ENCODE measurements at places on chromosomes 16 and 17.

DNA sequence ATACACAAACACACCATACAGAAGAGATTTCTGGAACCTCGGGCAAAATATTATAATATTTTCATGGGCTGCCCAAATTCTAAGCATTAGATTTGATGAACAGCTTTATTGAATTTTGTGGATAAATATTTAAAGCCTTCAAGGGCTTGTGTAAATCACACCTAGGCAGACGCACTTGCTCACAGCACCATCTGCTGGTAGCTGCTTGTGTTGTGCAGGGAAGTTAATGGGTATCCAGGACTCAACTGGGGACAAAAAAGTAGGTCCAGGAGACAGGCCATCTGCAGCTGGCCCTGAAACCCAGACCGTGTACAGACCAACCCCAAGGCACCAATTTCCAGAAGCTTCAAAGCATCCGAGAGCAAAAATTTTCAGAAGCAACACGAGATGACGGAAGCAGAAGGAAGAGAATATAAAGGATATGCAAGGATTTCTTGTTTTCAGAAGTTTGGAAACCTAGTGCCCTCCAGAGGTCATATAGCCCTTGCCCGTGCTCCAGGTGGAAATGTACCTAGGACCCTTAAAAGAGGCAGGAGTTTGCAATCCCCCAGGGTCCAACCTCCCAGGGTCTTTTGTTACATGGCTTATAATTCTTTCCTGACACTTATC, 140.0 kb downstream of the CHD9NB start:
- no peak overlapping the region for H3K27ac ChIP-seq
- H3K4me1 ChIP-seq, result no peaks in the 10 kb centered on the region
- no peaks in the 10 kb centered on the region for H3K36me3 ChIP-seq
- no peak overlapping the region for H3K4me3 ChIP-seq
- peak; percentile 32 for DNase-seq
- peaks cover 3% of the 10 kb centered on the region for H3K27me3 ChIP-seq

GRCh38 chr16:74570412-74571301, 36.3 kb downstream of the GLG1 start:
- no peak for DNase-seq
- peak overlapping the region; percentile 40 for H3K27ac ChIP-seq
- no peak overlapping the region for H3K4me3 ChIP-seq
- peaks cover 73% of the 10 kb centered on the region for H3K4me1 ChIP-seq
- peaks cover 13% of the 10 kb centered on the region for H3K36me3 ChIP-seq

DNA sequence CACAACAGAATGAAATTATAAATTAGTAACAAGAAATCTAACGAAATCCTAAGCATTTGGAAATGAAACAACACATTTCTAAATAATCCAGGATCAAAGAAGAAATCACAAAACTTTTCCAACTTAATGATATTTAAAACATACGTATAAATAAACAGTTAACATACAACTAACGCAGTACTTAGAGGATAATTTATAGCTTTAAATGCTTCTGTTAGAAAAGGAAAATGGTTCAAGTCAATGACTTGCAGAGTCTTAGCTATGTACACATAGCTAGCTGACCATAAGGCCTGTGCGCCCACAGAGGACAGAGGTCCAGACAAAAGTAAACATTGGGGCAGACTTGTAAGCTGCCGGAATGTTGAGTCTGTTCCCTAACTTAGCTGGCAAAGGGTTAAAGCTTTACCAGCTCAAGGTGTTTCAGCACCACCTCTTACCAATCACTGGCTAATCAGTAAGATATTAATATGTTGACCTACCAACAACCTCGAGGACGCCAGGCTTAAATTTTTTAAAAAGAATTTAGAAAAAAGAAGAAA, 84.6 kb downstream of the PARN start:
- peaks cover 2% of the 10 kb centered on the region for H3K4me1 ChIP-seq
- no peak overlapping the region for H3K27ac ChIP-seq
- no peaks in the 10 kb centered on the region for H3K27me3 ChIP-seq
- DNase-seq, result no peak
- H3K36me3 ChIP-seq, result peaks cover 90% of the 10 kb centered on the region
- no peak overlapping the region for H3K4me3 ChIP-seq

GRCh38 chr17:46063241-46063640, 64.2 kb downstream of the STH start:
- H3K27ac ChIP-seq, result peak overlapping the region; percentile 55
- H3K4me3 ChIP-seq, result no peak overlapping the region
- H3K4me1 ChIP-seq, result peaks cover 37% of the 10 kb centered on the region
- H3K36me3 ChIP-seq, result peaks cover 82% of the 10 kb centered on the region

- H3K4me3 ChIP-seq, result no peak overlapping the region
- H3K36me3 ChIP-seq, result no peaks in the 10 kb centered on the region
- no peak overlapping the region for H3K27ac ChIP-seq
- DNase-seq, result no peak
- H3K27me3 ChIP-seq, result peaks cover 8% of the 10 kb centered on the region
Measured at GRCh38 chr17:35773679-35774425, 13.2 kb downstream of the C17orf50 start.

GRCh38 chr16:630249-630814, 453 bp upstream of the WFIKKN1 start:
- DNase-seq, result no peak
- H3K36me3 ChIP-seq, result peaks cover 38% of the 10 kb centered on the region
- H3K27ac ChIP-seq, result no peak overlapping the region
- no peak overlapping the region for H3K4me3 ChIP-seq

DNA sequence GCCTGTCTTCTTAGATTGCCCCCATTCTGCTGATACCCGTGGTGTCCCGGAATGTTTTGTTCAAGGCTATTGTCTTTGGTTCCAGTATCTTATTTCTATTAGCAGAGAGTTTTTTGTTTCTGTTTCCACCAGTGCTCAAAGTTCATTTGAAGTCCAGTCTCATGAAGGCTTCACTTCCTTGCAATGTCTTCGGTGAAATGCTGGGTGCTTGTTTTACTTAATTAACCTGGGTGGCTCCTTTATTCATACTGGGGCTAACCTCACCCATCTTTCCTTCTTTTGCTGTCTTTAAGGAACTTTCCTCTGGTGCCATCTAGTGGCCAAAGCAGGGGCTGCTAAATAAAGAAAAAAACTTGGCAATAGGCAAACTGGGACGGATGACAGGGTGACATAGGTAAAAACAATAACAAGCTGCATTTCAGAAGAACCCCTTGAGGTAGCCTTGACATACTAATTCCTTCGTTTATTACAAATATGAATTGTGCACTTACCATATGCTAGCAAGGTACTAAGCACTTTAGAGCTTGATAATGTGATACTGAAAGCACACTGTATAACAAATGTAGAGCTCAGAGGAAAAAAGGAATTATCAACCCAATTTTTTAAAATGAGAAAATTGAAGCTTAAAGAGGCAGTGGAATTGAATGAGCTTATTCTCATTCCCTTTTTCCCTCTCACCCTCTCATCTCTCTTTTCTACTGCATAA, 2.8 kb upstream of the SMIM36 start:
- no peak overlapping the region for H3K27ac ChIP-seq
- no peaks in the 10 kb centered on the region for H3K36me3 ChIP-seq
- DNase-seq, result peak; percentile 57
- peaks cover 11% of the 10 kb centered on the region for H3K27me3 ChIP-seq
- no peak overlapping the region for H3K4me3 ChIP-seq

DNA sequence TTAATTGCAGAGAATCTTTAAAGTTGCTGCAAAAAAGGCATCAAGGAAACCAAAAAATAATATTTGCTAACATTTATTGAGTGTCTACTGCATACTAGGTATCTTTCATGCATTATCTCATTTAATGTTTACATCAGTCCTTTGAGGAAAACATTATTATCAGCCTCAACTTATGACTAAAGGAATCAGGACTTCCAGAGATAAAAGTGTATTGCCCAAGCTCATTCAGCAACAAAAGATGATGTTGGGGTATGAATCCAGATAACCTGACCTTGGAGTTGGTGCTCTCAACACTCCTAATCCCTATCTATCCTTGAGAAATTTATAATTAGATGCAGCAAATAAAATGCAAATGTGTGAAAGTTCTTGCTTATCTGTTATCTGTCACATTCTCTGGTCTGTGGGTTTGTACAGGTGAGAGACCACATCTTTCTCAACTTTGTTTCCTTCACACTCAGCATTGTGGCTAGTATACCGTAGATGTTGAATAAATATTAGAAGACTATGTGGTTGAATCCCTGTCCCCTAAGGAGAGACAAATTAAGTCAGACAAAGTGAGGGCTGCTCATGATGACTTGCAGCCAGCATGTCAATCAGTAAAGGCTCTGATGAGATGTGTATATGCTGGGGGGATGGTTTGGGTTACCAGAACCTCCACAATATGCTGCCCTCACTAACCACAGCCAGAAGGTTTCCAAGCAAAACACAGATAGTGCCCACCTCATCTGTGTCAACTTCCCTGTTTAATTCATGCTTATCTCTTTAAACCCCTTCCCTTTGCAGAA, 82.6 kb downstream of the NOG start:
- H3K27ac ChIP-seq, result no peak overlapping the region
- H3K4me1 ChIP-seq, result peaks cover 11% of the 10 kb centered on the region
- no peak overlapping the region for H3K4me3 ChIP-seq

DNA sequence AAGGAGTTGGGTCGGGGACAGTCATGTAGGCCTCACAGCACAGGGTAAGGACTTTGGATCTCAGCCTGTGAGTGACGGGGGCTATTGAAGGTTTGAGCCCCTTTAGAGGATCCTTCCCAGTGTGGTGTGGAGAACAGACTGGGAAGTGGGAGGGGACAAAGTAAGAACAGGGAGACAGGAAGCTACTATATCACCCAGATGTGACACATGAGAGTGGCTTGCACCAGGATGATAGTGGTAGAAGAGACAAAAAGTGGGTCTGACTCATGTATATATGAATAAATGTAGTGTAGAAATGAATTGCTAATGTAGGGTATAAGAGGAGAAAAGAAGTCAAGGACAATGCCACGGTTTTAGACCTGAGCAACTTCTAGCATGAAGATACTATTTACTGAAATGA, 4.5 kb downstream of the NUP93 start:
- H3K27ac ChIP-seq, result no peak overlapping the region
- peaks cover 33% of the 10 kb centered on the region for H3K36me3 ChIP-seq
- H3K4me3 ChIP-seq, result no peak overlapping the region
- peaks cover 19% of the 10 kb centered on the region for H3K4me1 ChIP-seq

GRCh38 chr17:40820228-40820838, 2.1 kb downstream of the KRT10 start:
- H3K27me3 ChIP-seq, result peaks cover 5% of the 10 kb centered on the region
- peaks cover 38% of the 10 kb centered on the region for H3K36me3 ChIP-seq
- peak overlapping the region; percentile 82 for H3K4me3 ChIP-seq
- peaks cover 29% of the 10 kb centered on the region for H3K4me1 ChIP-seq
- DNase-seq, result no peak

DNA sequence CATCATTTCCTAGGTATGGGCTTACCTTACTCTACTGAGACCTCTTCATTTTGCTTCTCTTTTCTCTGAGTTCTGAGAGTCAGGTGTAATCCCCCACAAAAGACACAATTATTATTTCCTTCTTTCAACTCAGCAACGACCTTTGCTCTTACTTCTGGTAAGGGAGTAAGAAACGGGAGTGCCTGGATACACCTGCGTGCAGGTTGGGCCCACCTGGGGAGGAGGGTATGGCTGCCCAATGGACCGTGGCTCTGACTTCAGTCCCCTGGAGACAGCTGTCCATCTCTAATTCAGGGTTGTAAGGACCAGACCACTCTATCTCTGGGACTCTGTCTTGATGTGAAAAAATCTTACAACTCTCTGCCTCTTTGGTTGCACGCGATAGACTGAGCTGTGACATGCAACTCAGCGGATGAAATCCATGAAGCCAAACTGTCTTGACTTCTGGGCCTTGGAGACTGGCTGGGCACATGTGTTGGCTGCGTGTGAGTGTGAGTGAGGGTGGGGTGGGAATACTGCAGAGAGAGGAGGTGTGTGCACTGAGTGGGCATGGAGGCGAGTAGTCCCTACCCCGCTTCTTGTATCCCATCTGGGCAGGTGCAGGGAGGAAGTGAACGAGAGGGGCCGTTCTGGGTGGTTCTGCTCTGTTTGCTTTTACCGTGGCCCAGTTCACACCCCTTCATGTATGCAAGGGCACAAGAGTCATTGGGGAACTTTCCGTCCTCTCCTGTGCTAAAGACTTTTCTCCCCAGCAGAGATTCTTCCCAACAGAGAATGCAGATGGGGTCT, 1.2 kb downstream of the TMEM238L start:
- H3K4me3 ChIP-seq, result no peak overlapping the region
- H3K36me3 ChIP-seq, result no peaks in the 10 kb centered on the region
- no peak for DNase-seq
- H3K27me3 ChIP-seq, result no peaks in the 10 kb centered on the region
